ENCODE measurements at places on chromosomes 12 and 14.

GRCh38 chr14:78614593-78614992 is 444.4 kb downstream of the NRXN3 start:
- DNase-seq, result no peak

DNA sequence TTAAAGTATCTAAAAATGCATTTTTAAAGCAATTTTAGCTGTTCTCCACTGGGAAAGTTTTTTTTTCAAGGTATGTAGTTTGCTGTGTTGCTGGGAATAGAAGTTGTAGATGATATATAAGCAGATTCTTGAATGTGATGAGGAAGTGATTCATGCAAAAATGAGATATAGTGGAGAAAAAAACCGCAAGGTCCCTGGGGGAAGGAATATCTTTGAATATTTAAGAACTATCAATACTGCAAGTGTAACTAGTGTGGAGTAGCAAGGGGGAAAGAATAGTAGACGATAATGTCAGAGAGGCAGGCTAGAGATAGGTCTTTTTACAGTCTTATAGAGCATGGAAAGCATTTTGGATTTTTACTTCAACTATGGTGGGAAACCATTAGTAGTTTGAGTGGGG is 42.5 kb downstream of the PTCSC3 start:
- no peak for DNase-seq

DNA sequence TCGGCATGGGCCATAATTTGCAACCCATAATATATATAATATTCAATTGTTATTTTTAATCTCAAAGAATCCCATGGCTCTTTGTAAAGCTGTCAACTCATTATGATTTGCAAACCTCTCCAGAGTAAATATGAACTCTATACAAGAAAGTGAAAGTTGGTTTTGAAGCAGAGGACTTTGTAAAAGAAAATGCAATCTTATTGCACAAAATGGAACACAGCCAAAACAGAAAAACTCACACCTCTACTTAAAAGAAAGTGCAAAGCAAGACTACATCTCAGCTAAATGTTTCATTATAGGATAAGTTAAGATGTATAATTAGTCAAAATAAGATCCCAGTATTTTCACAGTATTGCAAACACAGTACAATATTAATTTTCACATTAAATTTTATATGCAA is 111.2 kb upstream of the FLRT2 start:
- no peak for DNase-seq

DNA sequence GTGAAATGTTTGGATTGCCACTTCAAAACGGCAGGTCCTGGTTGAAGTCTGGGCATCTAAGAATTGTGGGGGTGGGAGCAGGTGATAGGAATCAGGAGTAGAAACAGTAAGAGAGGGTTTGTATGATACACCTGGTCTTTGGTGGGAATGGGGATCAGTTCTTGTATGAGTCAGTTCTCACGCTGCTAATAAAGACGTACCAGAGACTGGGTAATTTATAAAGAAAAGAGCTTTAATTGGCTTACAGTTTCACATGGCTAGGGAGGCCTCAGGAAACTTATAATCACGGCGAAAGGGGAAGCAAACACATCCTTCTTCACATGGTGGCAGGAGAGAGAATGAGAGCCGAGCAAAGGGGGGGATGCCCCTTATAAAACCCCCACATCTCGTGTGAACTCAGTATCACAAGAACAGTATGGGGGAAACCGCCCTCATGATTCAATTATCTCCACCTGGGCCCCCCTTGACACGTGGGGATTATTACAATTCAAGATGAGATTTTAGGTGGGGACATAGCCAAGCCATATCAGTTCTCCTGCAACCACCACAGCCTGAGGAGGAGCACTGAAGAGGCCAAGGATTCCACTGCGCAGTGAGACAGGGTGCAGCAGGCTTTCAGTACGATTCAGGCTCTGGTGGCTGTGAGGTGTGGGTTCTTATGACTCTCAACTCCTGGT is 52.1 kb downstream of the DRAM1 start:
- DNase-seq, result no peak

- peak; percentile 13 for DNase-seq
Measured at GRCh38 chr12:63151623-63152320, 771 bp upstream of the AVPR1A start.

- no peak for DNase-seq
Measured at GRCh38 chr14:61184112-61184511, 97.0 kb downstream of the TMEM30B start.

DNA sequence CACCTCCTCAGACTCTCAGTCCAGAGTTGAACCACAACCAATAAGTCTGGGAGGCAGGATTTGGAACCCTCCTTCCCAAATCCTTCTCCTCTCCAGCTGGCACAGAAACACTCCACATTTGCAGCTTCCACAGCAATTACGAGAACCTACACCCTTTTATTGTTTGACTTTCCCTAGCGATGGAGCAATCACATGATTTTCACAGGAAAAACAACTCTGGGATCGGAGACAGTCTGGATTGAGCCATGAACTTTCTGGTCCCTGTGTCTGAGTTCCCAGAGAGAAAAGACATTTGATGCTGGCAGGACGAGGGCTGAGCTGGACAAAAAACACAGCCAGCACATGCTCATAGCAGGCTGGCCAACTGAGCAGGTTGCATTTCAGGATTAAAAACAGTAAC is 49.0 kb upstream of the STON2 start:
- no peak for DNase-seq

GRCh38 chr12:6116471-6117021 is 7.9 kb downstream of the VWF start:
- no peak for DNase-seq

- no peak for DNase-seq
Measured at GRCh38 chr12:91744597-91744996, 401.0 kb downstream of the BTG1 start.

GRCh38 chr12:117402363-117402762 is 40.9 kb upstream of the NOS1 start:
- DNase-seq, result no peak

DNA sequence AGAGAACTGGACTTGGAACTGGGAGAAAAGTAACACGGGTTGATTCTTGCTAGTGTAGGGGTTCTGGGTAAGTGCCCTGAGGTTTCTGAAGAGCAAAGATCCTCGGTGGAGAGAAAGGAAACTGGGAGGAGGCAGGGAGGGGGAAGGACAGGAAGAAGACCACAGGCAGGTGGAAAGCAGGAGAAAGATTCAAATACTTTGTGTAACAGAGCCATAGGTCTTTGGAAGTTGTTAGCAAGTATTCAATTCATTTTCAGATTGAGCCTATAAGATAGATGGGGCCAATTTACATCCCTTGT is 1.3 kb downstream of the PNP start:
- no peak for DNase-seq

- DNase-seq, result no peak
Measured at GRCh38 chr12:43835264-43835655, 621 bp upstream of the TMEM117 start.

DNA sequence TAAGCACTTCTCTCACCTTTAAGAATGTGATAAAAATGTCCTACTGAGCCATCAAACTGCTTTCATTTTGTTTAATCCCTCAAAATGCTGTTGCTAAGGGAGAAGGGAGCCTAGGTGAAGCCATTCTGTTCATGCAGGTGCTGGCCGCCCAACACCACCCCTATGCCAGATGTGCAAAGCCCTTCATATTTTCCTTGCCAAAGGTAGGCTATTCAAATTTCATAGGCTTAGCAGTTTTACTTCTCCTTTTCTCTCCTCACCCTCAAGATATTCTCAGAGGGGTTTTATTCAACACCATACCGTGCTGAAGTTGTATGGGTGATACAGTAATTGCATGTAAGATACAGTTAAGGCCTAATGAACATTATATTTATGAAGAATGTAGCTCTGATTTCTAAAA is 461.7 kb downstream of the GXYLT1 start:
- no peak for DNase-seq

DNA sequence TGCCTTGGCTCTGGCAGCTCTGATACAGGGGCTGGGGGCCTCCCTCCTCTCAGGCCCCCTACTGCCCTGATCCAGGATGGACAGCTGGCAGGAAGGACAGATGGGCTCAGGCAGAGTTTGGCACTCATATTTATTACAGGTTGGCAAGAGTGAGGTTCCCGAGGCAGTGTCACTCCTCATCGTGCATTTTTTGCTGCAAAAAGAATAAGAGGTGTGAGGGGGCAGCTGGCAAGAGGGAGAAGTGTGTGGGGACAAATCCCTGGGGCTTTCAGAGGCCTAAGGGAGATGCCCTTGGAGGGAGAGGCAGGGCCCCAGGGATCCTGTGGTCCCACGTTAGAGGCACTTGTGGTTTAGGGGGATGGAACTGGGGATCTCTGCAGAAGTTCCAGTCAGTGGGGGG is 5.0 kb downstream of the CMTM5 start:
- DNase-seq, result no peak

- no peak for DNase-seq
Measured at GRCh38 chr12:56886319-56886718, 47.9 kb downstream of the SDR9C7 start.

DNA sequence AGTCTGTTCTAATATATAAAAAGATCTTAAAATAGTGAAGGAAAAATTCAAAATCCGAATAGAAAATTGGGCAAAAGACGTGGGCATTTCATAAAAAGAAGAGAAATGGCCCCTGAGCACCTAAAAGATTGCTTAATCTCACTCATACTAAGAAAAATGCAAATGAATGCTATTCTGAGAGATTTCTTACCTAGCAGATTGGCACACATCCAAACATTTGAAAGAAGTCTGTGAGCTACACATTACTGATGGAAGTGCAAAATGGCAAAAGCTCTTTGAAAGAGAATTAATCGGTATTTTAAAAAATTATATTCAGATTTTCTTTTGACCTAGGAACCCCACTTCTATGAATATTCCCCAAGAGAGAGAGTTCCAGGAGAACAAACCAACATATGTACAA is 280.4 kb upstream of the GARIN6 start:
- DNase-seq, result no peak

GRCh38 chr12:6996040-6996441 is 22.2 kb downstream of the LPCAT3 start:
- no peak for DNase-seq

DNA sequence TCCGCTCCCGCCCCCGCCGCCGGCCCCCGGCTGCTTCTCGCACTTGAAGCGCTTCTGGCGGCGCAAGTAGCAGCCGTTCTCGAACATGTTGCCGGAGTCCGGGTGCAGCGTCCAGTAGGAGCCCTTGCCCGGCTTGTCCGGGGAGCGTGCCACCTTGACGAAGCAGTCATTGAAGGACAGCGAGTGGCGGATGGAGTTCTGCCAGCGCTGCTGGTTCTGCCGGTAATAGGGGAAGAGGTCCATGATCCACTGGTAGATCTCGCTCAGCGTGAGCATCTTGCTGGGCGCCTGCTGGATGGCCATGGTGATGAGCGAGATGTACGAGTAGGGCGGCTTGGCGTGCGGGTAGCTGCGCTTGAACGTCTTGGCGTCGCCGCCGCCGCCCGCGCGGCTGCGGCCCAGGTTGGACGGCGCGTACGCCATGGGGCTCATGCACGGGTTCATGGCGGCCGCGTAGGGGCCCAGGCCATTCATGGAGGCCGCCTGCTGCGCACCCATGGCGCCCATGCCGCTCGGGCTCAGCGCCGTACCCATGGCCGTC is 3.0 kb downstream of the FOXA1 start:
- DNase-seq, result no peak

DNA sequence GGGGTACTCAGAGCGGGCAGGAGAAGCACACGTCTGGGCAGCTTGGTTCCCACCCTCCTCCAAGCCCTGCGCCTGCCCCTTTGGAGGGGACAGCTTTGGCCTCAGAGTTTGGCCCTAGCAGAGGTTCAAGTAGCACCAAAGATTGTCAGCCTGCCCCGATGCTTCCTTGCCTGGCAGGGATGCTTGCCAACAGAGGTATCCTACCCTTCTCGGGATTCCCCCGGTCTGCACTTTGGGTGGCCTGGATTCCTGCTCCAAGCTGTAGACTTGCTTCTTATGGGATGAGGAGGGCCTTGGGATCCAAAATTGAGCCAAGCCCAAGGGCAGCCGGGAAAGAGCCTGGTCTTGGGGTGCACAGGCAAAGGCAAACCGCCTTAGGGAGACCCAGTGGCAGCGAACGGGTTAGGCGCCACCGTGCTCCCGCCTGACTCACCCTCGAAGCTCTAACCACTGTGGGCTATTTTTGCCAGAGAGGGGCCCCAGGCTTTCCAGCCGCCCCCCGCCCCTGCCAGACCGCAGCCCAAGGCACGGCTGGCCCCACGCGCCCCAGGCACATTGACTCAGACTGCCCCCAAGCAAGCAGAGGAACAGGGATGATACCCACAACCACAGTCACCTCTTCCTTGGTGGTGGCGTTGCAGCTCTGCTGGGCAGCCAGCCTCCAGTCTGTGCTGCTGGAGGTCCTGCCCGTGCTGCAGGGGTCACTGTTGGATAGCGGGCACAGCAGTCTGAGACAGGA is 847 bp upstream of the WNT10B start:
- DNase-seq, result peak; percentile 39

DNA sequence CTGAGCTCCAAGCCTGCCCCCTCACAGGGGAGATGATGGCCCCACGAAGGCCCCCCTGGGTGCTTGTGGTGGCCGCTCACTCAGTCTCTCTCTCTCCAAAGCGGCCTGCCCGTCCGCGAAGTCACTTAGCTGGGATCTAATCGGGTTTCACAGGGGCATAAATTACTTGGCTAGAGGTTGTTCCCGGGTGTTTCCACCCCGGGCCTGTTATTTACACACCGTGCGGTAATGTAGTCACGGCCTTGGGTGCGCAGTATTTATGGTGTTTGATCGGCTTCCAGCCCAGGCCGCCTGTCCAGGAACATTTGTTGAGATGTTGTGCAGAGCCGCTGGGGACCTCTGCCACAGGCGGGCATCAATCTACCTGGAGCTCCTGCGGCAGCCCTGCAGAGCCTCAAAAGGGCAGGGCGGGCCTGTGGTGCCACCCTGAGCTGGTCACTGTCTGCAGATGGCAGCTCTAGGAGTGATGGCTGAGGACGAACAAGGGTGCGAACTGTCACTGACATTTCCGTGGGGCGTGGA is 91.2 kb downstream of the KIF26A start:
- no peak for DNase-seq

GRCh38 chr12:57549909-57550640 is at the start of gene KIF5A:
TSS of gene KIF5A (plus strand) at chr12:57550044. CDS start at chr12:57550272, 228 bp downstream.
- no peak for DNase-seq

DNA sequence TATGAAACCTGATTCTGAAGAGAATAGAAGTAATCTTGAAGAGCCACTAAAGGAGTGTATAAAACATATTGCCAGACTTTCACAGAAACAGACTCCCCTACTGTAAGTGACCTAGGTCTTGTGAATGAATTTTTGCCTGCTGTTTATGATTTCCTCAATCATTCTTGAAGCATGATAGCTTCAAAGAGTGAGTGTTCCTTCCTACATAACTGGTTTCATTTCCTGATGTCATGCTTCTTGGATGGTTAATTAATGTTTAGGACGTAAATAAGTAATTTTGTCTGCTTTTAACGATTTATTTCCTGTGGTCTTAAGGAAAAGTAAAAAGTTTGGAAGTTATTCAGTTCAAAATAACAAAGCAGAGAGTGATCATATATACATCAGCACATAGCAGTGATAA is 129.8 kb downstream of the PIK3C2G start:
- no peak for DNase-seq

DNA sequence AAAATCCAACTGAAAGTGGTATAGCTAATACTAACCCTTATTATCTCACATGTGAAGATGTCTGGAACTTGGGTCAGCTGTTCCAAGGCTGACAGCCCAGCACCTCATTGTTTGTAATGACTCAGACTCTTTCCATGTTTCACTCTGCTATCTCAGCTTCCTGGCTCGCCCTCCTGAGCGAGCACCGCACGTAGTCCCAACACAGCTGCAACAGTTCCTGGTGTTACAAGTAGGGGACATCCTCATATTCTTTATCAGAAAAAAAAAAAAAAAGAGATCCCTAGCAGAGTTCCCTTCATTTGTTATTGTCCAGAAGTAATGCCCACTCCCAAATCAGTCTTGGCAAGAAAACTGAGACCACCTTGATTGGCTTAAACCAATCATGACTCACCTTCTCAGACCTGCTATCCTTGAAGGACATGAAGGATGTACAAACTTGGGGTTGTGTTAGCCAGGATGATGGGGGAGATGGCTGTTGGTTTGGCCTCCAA is 92.5 kb downstream of the ADCK1 start:
- no peak for DNase-seq
